ENCODE measurements at places on chromosomes 3 and 15. TPM values are rescaled to one million over a fixed set of nuclear protein-coding genes. Genes with fewer than 3 reads are reported as not detected.
A peak's percentile ranks its signal among the peaks of the same experiment; 100 is the strongest.

DNA sequence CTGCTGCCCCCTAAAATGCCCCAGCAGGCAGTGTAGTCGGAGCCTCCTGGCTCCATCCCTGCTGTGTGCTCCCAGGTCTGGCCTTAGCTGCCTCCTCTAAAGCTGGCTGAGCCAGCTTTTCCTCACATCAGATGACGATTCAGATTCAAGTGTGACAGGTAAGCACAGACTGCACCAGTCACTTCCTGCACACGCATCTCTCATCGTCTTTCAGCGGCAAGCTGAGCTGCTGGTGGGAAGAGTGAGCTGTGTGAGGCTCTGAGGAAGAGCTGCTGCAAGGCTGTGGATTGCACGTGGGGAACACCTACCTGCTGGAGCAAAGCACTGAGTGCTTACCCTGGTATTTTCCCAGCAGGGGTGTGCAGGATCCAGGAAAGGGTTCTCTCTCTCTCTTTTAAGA is 88.4 kb upstream of the RPL32 start:
- DNase-seq: no peak
- 0 out of 2 replicates have a peak, but pooled peaks cover 5% of the 10 kb centered on the region for H3K4me1 ChIP-seq
- H3K36me3 ChIP-seq: no peaks in the 10 kb centered on the region
- H3K27ac ChIP-seq: no peak overlapping the region

DNA sequence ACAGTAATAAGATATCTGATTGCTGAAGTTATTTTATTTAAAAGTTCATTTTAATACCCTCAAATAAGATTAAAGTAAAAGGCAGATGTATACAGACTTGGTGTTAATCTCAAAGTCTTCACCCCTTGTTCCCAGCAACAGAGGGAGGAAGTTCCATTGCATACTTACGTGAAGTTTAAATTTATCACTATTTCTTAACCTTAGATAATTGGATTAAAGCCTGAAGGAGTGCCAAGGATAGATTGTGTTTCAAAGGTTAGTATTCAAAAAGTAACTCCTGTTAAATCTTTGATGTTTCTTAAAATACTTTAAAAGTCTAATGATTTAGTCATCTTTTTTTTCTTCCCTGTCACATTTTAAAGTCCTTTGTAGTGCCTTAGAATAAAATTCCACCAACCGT is 39.3 kb downstream of the ATP1B3 start:
- H3K4me1 ChIP-seq: no peaks in the 10 kb centered on the region
- DNase-seq: no peak
- H3K4me3 ChIP-seq: no peak overlapping the region
- no peak overlapping the region for H3K27ac ChIP-seq
- H3K27me3 ChIP-seq: no peaks in the 10 kb centered on the region
- H3K36me3 ChIP-seq: peaks cover 6% of the 10 kb centered on the region

DNA sequence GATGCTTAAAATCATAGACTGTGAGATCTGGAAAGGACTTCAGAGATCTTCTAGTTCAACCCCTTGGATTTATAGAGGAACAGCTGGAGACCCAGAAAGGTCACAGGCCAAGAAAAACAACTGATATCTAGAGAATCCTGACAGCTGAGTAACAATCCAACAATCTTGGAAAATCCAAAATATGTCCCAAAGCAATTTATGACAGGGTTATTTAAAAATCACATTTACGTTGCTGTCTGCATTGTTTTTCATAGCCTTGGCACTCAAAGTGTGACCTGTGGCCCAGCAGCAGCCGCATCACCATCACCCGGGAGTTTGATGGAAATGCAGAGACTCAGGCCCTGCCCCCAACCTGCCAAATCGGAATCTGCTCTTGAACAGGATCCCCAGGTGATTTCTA is 78.8 kb downstream of the FBN1 start:
- no peaks in the 10 kb centered on the region for H3K27me3 ChIP-seq
- peak overlapping the region; percentile 43 for H3K27ac ChIP-seq
- no peaks in the 10 kb centered on the region for H3K36me3 ChIP-seq

- no peak overlapping the region for H3K27ac ChIP-seq
- H3K27me3 ChIP-seq: no peaks in the 10 kb centered on the region
- H3K4me3 ChIP-seq: no peak overlapping the region
- no peaks in the 10 kb centered on the region for H3K4me1 ChIP-seq
Measured at GRCh38 chr3:169591983-169592644, 71.4 kb downstream of the MECOM start.

DNA sequence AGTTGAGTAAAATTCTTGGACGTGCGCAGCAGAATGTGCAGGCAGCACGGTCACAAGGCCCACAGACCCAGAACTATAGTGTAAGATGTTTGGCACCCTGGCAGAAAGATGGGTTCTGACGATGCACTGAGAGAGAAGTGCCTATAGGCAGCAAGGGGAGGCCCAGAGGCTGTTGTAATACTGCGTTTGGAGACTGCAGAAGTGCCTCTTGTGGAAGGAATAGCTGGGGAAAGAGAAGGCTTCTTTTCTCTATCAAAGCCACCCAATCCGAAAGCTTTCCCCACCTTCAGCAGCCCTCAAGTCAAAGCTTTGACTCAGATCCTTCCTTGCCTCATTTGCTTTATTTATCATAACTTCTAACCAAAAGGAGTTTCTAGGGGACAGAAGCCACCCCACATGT is 5.2 kb upstream of the SIN3A start:
- H3K4me3 ChIP-seq: peak overlapping the region; percentile 82
- H3K27ac ChIP-seq: peak overlapping the region; percentile 71
- peaks cover 11% of the 10 kb centered on the region for H3K4me1 ChIP-seq
- H3K27me3 ChIP-seq: no peaks in the 10 kb centered on the region

GRCh38 chr15:78396976-78397375 is 41.0 kb upstream of the IREB2 start:
- DNase-seq: no peak
- H3K27ac ChIP-seq: no peak overlapping the region
- no peaks in the 10 kb centered on the region for H3K36me3 ChIP-seq
- H3K4me1 ChIP-seq: no peaks in the 10 kb centered on the region

- H3K36me3 ChIP-seq: no peaks in the 10 kb centered on the region
- H3K4me3 ChIP-seq: peak within 1 kb of the TSS; percentile 80
- H3K27me3 ChIP-seq: no peaks in the 10 kb centered on the region
Measured at GRCh38 chr3:112086076-112086854, at the start of gene C3orf52. C3orf52 (plus strand) TSS chr3:112086389; CDS start chr3:112086408, 19 bp downstream.

DNA sequence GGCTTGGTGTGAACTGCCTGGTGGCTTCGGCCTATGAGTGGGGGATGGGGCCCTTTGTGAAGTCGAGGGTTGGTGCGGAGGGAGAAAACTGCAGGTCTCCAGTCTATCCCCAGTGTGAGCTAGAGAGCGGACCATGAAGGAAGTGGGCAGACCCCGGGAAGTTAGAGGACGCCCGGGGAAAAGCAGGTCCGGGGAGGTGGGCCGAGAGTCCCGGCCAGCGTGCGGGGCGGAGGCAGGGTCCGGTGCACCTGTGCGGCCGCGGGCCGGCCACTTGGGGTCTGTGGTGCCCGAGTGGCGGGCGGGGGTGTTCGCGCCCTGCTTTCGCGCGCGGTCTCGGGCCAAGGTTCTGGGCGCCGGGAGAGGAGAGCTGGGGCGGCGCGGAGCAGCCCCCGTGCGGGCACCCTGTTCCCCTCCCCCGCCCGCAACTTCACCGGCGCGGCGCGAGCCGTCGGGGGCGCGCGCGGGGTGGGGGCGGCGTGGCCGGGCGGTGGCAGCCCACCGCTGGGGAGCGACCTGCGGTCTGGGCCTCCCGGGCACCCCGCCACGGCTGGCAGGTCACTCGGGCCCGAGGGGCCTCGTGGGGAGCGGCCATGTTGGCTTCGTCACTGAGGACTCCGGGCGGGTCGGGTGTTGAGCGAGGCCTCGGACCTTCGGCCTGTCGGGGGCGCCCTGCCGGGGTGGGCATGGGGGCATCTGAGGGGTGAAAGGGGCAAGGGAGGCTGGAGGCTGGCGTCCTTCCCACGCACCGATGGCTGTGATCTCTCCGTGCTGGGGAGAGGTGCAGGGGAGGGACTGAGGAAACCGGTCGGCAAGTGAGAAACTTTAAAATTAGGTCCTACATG is 4.8 kb downstream of the UBE2E1 start:
- H3K4me1 ChIP-seq: peaks cover 49% of the 10 kb centered on the region
- H3K27me3 ChIP-seq: no peaks in the 10 kb centered on the region
- no peak for DNase-seq
- H3K36me3 ChIP-seq: peaks cover 51% of the 10 kb centered on the region

DNA sequence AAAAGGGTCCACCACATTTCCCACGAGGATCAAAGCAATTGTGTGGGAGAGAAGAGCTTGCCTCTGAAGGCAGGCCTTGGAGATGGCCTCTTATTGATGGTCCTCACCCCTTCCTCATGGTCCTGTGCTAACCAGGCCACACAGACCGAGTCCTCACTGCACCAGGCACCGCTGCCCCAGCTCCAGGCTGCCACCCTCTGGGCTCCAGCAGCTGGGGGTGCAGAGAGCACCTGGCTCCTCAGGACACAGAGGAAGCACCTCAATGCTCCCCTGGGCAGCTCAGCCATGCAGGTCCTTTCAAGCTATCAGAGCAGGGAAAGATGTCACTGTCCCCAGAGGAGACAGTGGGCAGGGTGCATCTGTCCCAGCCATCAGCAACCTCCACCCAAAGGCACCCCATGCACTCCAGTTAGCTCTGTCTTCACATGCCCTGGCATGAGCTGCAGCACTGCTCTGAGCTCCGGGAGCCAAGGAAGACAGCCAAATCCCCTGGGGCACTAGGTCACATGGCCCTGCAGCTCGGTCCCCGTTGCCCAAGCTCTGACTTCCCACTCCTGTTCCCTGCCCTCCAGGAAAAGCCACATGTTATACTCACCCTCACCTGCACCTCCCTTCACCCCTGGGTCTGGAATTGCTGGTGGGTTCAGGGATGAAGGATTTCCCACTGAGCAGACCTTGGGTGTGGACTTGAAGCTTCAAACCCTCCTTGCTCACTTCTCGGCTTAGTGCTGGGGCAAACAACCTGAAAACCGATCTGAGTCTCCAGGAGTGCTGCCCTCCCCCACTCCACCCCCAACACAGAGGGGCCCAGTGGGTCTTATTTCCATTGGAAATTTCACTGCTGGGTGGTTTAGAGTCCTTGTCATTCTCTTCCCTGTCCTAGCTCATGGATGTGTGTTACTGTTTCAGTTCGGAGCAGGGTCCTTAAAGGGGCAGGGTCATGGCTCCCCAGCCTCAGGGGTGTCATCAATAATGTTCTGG is 32.6 kb downstream of the ALS2CL start:
- H3K27ac ChIP-seq: no peak overlapping the region
- no peaks in the 10 kb centered on the region for H3K36me3 ChIP-seq
- peaks cover 28% of the 10 kb centered on the region for H3K4me1 ChIP-seq

- no peak for DNase-seq
- no peaks in the 10 kb centered on the region for H3K36me3 ChIP-seq
- H3K4me3 ChIP-seq: no peak overlapping the region
- H3K4me1 ChIP-seq: no peaks in the 10 kb centered on the region
- H3K27me3 ChIP-seq: no peaks in the 10 kb centered on the region
Measured at GRCh38 chr3:173770796-173771573, 373.4 kb downstream of the NLGN1 start.

GRCh38 chr15:79896131-79896633 is 632 bp downstream of the MTHFS start:
- DNase-seq: no peak
- H3K36me3 ChIP-seq: no peaks in the 10 kb centered on the region
- peak overlapping the region; percentile 70 for H3K4me3 ChIP-seq

GRCh38 chr15:99029341-99030144 is 22.0 kb upstream of the PGPEP1L start:
- H3K27me3 ChIP-seq: peaks cover 7% of the 10 kb centered on the region
- H3K36me3 ChIP-seq: no peaks in the 10 kb centered on the region
- DNase-seq: peak; percentile 19
- no peak overlapping the region for H3K4me3 ChIP-seq

- H3K4me3 ChIP-seq: no peak overlapping the region
- no peak overlapping the region for H3K27ac ChIP-seq
- H3K27me3 ChIP-seq: no peaks in the 10 kb centered on the region
- H3K36me3 ChIP-seq: peaks cover 14% of the 10 kb centered on the region
Measured at GRCh38 chr3:49027634-49028033, 1.6 kb downstream of the IMPDH2 start.

DNA sequence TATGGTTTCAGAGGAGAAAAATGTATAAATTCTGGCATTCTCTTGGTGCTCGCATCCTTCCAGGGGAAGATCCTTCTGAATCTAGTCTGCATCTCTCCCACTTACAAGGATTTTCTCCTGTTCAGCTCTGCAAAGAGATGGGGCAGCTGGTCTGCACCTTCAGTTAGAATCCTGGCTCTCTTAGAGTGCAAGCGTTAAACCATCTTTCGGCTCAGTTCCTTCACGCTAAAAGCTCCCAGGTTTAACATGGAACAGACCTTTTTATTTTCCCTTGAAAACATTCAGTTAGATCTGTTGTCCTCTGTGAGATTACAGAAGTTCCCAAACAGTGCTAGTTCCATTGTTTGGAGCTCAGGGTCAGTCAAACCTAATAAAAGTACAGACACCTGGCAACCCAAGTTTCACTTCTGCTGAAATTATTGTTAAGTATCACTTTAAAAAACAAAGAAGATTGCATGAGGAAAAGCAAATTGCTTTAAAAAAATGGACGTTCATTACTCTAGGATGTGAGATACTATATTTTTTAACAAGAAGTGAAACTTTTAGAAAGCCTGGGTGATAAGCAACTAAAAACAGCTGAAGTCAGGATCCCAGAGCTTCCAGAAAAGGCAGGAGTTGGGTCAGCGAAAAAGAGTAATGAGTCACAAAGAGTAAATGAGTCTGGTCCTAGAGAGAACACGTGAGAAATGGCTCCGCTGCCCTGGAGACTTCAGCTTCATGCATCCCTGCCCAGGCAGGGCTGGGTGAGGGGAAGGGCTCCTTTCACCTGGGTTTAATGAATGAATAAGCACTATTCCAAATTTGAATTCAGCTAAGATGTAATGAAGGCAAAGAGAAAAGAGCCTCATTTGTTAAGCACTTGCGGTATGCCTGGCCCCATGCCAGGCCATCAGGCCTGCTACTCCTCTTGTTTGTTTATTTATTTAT is 63.3 kb downstream of the ABTB1 start:
- no peaks in the 10 kb centered on the region for H3K36me3 ChIP-seq
- DNase-seq: peak; percentile 36
- peaks cover 10% of the 10 kb centered on the region for H3K4me1 ChIP-seq
- H3K27me3 ChIP-seq: no peaks in the 10 kb centered on the region

- peak overlapping the region; percentile 16 for H3K27ac ChIP-seq
- H3K27me3 ChIP-seq: no peaks in the 10 kb centered on the region
- DNase-seq: no peak
- no peaks in the 10 kb centered on the region for H3K36me3 ChIP-seq
Measured at GRCh38 chr3:171407759-171408158, 52.4 kb downstream of the TNIK start.

LMLN gene
- 21.1 TPM for total RNA-seq

SUSD5 gene
- total RNA-seq: 0.35 TPM

TXNRD3 gene
- total RNA-seq: 22.5 TPM

SLC9C1 gene
- total RNA-seq: not detected

ZBBX gene
- total RNA-seq: 0.38 TPM

PLXNB1 gene
- total RNA-seq: 120 TPM

SH2D7 gene
- total RNA-seq: not detected

SYNPR gene
- not detected for total RNA-seq

TMEM158 gene
- 7.5 TPM for total RNA-seq

CDCP1 gene
- 75.7 TPM for total RNA-seq

FAM81A gene
- 7.0 TPM for total RNA-seq

SPCS1 gene
- 104 TPM for total RNA-seq

LMAN1L gene
- not detected for total RNA-seq

PIK3CA gene
- 39.9 TPM for total RNA-seq

CHL1 gene
- not detected for total RNA-seq

ANKRD63 gene
- total RNA-seq: not detected

HEMK1 gene
- total RNA-seq: 24.2 TPM
